ENCODE measurements at places on chromosomes 6 and 20.

DNA sequence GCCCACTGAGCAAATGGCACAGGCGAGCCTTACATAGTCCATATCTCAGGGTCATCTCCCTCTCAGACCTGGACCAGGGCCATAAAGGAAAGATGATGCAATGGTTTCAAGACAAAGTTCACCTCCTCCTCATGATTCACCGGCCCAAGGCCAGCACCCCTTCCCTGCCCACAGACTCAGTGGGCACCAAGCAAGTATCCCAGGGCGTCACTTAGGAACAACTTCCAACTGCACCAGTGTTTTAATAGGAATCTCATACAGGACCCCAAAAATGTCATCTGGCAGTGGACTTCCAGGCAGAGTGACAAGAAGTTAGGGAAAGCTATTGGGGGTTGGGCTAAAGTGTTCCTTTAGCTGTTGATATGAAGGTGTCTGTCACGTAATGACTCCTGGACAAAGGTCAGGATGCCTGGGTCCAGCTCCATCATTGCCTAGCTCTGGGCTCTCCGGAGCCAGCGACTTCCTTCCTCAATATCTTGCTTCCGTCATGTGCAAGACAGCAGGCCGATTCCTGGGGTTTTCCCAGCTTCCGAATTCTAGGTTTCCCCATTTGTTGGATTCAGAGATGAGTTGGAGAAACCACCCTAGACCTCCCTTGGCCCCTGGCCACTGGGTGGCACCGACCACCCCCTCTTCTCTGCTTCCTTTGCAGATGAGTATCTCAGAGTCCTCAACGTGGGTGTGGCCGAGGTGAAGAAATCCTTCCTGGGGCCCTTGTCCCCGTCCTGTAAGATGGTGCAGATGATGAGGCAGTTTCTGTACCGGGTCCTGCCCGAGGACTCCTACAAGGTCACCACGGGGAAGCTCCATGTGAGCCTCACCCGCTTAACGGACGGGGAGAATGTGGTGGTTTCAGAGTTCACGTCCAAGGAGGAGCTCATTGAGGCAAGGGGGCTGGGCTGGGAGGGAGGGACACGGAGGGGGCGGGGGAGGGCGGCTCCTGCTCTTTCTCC is 21.1 kb downstream of the PNPLA1 start:
- no peak for ATAC-seq

- no peak for ATAC-seq
Observed at GRCh38 chr20:2285613-2286012, 10.2 kb upstream of the TGM3 start.

DNA sequence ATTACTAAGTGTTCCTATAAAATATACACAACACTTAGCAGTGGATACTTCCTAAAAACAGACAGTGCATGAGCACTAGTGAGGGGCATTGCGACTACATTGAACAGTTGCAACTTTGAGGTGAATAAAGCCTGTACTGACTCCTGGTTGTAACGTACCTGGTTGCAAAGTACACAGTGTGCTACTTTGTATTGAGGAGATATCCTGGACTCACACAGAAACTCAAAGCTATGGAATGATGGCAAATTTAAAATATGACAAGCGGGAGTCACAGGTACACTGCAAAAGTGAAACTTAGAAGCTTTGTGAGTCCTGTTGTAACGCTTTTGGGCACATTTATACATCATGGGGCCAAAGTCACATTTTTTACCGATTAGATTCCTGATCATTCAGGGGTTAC is 55.6 kb upstream of the HLA-A start:
- ATAC-seq = no peak

- no peak for ATAC-seq
Observed at GRCh38 chr6:123777563-123777962, 26.1 kb upstream of the NKAIN2 start.

DNA sequence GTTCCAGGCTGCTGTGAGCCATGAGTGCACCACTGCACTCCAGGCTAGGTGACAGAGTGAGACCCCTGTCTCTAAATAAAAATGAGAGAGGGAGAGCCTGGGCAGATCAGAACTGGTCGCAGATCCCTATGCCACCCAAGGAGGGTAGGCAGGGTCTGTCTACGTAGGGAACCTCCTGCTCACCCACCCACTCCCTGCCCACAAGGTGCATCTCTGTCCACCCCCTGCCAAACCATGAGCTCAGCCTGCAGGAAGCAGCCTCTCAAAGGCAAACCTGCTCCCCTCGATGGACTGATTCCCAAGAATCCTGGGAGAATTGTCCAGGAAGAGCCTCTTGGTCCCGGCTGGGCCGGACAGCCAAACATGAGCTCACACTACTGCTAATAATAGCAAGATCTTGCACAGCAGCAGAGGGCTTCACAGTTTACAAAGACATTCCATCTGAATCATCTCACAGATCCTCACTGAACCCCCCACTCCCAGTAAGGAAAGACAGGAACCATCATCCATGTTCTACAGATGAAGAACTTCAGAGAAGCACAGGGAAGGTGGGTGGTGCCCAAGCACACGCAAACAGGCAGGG is 27.8 kb upstream of the TLDC2 start:
- ATAC-seq = no peak

GRCh38 chr20:16639027-16639941 is 66.0 kb upstream of the KIF16B start:
- no peak for ATAC-seq

GRCh38 chr6:79384845-79385244 is 150.4 kb upstream of the HMGN3 start:
- ATAC-seq = no peak

DNA sequence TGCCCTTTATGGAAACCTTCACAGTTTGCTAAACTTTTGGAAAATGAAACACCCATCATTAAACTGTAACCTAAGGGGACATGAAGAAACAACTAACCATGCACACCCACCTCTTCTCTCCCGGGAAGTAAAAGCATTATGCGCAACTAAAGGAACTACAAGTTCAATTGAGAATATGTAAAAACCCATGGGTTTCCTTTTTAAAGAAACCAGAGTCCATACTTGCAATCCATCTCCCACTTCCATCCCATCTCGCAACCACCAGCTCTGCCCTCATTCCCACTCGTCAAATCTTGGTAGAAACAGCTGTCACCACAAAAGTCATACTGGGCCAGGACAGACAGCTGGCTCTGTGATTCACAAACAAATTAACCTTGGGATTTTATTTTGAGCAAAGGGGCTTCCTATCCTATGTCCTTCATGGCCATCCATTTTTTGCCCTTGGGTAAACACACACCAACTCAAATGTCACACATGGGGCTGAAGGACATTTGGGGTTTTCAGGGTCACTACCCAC is 81.5 kb downstream of the HAO1 start:
- ATAC-seq = no peak

- ATAC-seq = no peak
Observed at GRCh38 chr6:107661291-107661690, 162.8 kb downstream of the SCML4 start.

GRCh38 chr20:25533920-25534700 is 51.2 kb downstream of the NINL start:
- no peak for ATAC-seq

DNA sequence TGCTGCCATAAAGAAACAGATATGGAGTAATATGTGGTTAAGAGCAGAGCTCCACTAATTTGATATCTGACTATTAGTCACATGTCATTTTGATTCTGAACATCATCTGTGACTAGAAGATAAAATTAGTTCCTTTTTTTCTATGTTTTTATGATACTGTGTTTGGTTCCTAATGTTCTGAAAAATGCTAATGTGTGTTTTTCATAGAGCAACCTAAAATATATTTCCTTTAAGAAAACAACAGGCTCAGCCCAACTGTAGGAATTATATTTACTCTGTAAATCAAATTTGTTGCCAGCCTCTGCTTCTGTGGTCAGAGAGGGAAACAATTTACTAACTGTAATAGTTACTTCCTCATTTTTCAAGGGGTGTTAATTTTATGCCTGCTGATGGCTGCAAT is 33.3 kb upstream of the TXLNB start:
- ATAC-seq = no peak

- no peak for ATAC-seq
Observed at GRCh38 chr20:33789858-33790182, 21.3 kb upstream of the CHMP4B start.

DNA sequence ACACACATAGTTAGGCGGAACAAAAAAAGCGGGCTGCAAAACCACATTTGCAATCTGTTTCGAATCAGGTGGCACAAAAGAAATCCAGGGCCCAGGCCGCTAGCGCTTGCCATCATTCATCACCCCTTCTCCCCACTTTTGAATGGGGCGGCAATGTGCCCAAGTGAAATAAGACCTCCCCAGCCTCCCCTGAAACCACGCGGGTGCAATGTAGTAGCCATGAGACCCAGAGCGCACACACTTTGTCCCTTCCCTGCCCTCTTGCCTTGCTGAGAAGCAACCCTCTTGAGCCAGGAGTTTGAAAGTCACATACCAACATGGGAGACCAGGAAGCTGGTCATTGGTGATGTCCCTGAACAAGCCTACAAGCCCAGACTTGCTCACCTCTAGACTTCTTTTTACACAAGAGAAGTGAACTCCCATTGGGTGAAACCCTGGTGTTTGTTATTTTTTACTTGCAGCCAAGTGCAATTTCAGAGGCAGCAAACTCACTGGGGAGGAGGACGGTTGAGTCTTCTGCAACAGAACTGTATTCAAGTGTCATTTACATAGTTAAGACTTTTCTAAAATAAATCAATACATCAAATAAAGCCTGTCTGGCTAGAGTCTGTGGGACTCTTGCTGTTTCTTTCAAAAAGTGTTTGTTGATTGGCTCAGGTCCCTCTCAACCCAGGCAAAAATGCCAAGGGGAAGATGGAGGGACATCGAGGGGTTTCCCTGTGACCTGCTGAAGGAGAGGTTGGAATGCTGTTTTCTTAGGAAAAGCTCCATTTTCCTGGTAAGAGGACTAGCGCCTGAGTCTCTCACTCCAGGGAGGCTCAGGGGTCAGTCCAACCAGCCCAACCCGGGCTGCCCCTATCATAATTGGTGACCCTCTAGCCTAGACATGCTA is 138.1 kb upstream of the PTPN1 start:
- no peak for ATAC-seq

DNA sequence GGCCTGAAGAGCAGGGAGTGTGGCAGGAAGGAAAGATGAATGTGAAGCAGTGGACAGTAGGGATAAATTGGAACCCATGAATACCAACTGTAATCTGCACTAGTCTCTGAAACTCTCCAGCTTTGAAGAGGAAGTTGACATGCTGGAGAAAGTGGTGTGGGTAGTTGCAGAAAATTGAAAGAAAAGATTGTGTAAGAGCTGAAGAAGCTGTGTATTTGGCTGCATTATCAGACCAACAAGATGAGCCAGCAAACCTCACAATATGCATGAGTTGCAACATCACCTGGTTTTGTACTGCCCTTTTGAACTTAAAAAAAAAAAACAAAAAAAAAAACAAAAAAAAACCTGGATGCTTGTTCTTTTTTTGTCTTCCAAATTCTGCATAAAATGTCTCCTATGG is 921.9 kb upstream of the EYS start:
- ATAC-seq = no peak

- no peak for ATAC-seq
Observed at GRCh38 chr6:32178547-32179440, 589 bp downstream of the RNF5 start.

DNA sequence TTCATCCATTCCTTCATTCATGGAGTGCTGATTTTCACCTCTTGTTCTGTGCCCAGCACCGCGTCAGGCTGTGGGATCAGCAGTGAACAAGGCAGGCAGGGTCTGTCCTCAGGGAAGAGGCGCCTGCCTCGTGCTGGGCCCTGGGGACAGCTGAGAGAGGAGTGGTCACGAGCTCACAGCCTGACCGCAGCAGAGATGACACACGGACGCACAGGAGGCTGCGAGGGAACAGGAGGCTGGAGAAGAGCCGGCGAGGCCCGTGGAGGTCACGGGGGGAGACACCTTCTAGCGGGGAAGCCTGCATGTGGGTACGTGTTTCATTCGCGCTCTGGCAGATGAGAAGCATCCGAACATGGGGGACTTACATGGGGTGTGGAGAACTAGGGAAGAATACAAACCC is 27.5 kb downstream of the PXDC1 start:
- no peak for ATAC-seq

DNA sequence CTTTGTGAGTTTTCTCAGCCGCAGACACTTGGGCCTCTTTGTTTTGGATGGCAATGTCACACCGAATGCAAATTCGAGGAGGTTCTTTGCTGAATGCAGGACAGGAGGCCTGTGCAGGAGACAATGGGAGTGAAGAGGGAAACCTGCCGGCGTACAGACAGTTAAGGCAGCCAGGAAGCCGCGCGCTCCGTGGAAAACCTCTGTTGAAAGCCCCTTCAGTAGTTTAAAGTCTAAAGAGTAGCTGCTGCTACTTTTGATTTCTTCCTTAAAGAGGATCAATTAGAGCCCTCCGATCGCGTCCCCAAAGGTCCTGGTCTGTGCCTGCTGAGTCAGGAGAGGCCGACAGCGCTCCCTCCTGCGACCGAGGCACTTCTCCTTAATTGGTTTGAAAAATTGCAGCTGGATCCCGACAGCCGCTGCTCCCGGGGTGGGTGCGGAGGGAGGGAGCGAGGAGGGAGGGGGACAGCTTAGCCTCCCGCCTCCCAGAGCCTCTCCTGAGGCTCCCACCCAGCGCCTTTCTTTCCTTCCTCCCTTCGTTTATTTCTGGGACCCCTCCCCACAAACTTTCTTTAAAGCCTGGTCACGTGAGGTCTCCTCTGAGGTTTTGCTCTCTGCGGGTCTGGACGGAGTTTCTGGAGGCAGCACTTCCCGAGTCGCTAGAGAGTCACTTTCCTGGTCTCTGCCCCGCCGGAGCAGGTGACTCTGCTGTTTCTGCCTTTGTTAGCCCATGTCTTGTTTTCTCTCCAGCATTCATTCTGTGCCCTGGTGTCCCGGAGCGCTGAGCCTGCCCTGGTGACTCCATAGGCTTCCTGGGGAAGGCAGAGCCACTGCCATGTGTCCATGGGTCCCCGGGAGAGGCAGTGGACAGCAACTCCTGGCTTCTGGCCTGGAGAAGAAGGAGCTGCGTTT is 22.3 kb upstream of the RPP40 start:
- ATAC-seq = no peak

DNA sequence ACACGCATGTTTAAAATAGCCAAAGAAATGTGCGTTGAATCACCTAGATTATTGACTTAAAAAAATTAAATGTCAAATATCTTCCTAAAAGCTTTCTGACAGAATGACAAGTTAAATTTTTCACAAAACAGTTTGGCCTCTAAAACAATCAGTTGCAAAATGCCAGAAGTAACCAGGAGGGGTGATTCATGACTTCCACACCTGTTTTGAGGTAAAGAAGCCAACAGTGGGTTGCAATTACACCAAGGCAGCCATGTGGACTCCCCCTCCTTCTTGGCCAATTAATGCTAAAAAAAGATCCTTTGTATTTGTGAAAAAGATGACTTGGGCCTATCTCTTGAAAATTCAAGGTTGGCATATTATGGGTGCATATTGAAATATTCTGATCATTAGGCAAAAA is 424.8 kb downstream of the CBLN4 start:
- no peak for ATAC-seq
